ENCODE measurements at places on chromosomes 7 and 10.
A peak's percentile ranks its signal among the peaks of the same experiment; 100 is the strongest.

DNA sequence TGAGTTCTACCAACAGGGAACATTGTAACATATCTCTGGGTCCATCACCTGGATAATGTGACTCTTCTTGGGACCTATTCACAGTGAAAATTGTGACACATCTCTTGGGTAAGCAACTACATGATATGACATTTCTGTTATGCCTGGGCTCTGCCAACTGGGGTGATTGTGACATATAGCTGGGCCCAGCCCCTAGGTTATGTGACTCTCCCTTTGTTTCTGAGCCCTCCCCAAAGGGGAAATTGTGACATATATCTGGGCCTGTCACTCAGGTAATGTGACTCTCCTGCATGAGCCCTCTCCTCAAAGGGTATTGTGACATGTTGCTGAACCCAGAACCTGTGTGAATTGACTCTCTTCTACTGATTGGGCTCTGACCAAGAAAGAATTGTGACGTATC, 22.4 kb upstream of the ZNF107 start:
- no peak overlapping the region for H3K4me3 ChIP-seq
- H3K36me3 ChIP-seq = no peaks in the 10 kb centered on the region
- no peaks in the 10 kb centered on the region for H3K4me1 ChIP-seq
- DNase-seq = no peak
- no peaks in the 10 kb centered on the region for H3K27me3 ChIP-seq

- H3K36me3 ChIP-seq = no peaks in the 10 kb centered on the region
- H3K27ac ChIP-seq = no peak overlapping the region
- no peaks in the 10 kb centered on the region for H3K4me1 ChIP-seq
- DNase-seq = no peak
- no peak overlapping the region for H3K4me3 ChIP-seq
These were observed 289.0 kb downstream of the TWIST1 start for GRCh38 chr7:18828260-18828993.

- peak overlapping the region; percentile 45 for H3K27ac ChIP-seq
- no peaks in the 10 kb centered on the region for H3K27me3 ChIP-seq
- peaks cover 14% of the 10 kb centered on the region for H3K4me1 ChIP-seq
These were observed 19.4 kb downstream of the NOBOX start for GRCh38 chr7:144384071-144384470.

GRCh38 chr7:140310337-140311002, 87.9 kb downstream of the SLC37A3 start:
- no peaks in the 10 kb centered on the region for H3K27me3 ChIP-seq
- H3K4me1 ChIP-seq = no peaks in the 10 kb centered on the region
- no peak overlapping the region for H3K4me3 ChIP-seq
- H3K36me3 ChIP-seq = no peaks in the 10 kb centered on the region

DNA sequence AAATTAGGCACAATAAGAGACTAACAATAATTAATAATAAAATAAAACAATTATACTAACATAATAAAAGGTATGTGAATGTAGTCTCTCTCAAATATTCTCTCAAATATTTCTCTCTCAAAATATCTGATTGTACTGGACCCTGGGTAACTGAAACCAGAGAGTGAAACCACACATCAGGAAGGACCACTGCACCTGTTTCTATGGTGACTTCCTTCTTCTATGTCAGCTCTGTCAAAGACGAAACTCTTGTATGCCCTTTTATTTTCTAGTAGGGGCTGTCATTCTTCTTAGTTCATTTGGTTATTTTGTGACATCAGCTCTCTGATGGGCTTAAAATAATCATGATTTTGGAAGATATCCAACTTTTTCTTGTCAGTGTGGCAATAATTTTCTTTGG, 428.0 kb upstream of the TPK1 start:
- no peak for DNase-seq
- H3K36me3 ChIP-seq = no peaks in the 10 kb centered on the region
- no peaks in the 10 kb centered on the region for H3K4me1 ChIP-seq
- H3K4me3 ChIP-seq = no peak overlapping the region
- H3K27ac ChIP-seq = no peak overlapping the region

GRCh38 chr10:30058570-30059132, 735 bp downstream of the JCAD start:
- no peak for DNase-seq
- no peaks in the 10 kb centered on the region for H3K36me3 ChIP-seq
- H3K27me3 ChIP-seq = no peaks in the 10 kb centered on the region
- H3K27ac ChIP-seq = no peak overlapping the region
- H3K4me3 ChIP-seq = peak overlapping the region; percentile 69

DNA sequence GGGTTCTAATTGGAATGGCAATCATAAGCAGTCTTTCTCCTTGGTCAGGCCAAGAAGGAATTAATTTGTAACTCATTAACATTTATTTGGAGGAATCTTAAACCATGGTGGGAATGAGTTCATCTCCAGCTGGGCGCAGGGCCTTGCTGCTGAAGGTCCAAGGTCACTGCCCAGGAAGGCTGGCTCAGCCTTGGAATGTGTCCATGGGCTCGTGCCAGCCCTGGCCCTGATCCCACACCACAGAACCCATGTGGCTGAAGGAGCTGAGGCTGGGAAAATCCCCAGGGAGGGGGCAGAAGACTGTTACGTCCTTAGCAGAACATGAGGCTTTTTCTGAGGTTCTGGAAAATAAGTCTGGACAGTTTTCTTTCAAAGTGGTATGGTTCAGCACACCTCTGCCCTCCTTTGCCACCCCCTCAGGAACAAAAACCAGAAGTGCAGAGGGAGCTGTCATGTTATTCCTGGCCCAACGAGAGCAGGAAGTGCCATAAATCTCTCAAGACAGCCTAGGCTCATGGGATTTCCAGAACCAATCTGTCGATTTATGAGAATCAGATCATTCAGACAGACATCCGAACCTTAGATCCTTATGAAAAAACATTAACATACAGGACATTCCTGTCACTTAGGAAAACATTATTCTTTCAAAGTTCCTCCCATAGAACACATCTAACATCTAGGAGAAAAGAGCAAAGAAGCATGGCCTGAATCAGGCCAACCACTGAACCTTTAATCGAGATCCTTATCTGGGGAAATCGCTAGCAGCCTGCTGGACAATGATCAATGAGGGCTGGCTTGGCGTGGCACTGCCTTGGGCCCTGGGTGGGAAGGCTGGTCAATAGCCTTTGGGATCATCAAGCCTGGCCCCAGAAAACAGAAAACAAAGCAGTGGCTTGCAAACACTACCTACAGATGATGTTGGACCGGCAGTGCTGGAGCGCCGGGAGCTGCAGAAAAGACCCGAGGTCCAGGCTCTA, 134.3 kb downstream of the TAX1BP1 start:
- H3K36me3 ChIP-seq = no peaks in the 10 kb centered on the region
- no peak for DNase-seq
- no peak overlapping the region for H3K4me3 ChIP-seq
- H3K27me3 ChIP-seq = no peaks in the 10 kb centered on the region

- no peaks in the 10 kb centered on the region for H3K4me1 ChIP-seq
- no peaks in the 10 kb centered on the region for H3K36me3 ChIP-seq
- no peaks in the 10 kb centered on the region for H3K27me3 ChIP-seq
- H3K27ac ChIP-seq = no peak overlapping the region
- H3K4me3 ChIP-seq = no peak overlapping the region
- no peak for DNase-seq
These were observed 466.1 kb upstream of the FOXK1 start for GRCh38 chr7:4216016-4216415.

- no peak for DNase-seq
- H3K4me1 ChIP-seq = peaks cover 15% of the 10 kb centered on the region
- no peak overlapping the region for H3K27ac ChIP-seq
- H3K36me3 ChIP-seq = no peaks in the 10 kb centered on the region
- no peaks in the 10 kb centered on the region for H3K27me3 ChIP-seq
- no peak overlapping the region for H3K4me3 ChIP-seq
These were observed 24.4 kb downstream of the AKR1E2 start for GRCh38 chr10:4850397-4850796.

Measured in RWPE2 (cell line).